Uterine smooth muscle cell (primary cell): ENCODE measurements at places on chromosomes 12 and 14. TPM values are rescaled to one million over a fixed set of nuclear protein-coding genes. Genes with fewer than 3 reads are reported as not detected.

The HSPB8 gene
- total RNA-seq: 17.8 and 18.9 TPM in 2 replicates

The HSP90B1 gene
- total RNA-seq: 1,062 and 1,767 TPM in 2 replicates

The KRT75 gene
- not detected in 2 replicates for total RNA-seq

The DNAH10 gene
- 0.33 and 0.62 TPM in 2 replicates for total RNA-seq

The ADAMTS20 gene
- total RNA-seq: not detected in 2 replicates

The CYP27B1 gene
- total RNA-seq: under 0.01 and 0.55 TPM in 2 replicates

The LALBA gene
- total RNA-seq: not detected in 2 replicates

The RNU4-1 gene
- total RNA-seq: under 0.01 and 1,458 TPM in 2 replicates

The GLI1 gene
- total RNA-seq: 2.4 and 3.1 TPM in 2 replicates

The DACT1 gene
- total RNA-seq: 7.9 and 27.4 TPM in 2 replicates

The SERPINA6 gene
- total RNA-seq: not detected in 2 replicates

The CNTN1 gene
- 16.2 and 30.8 TPM in 2 replicates for total RNA-seq

The MDGA2 gene
- total RNA-seq: 0.11 TPM in 1 of 2 replicates, not detected in the other

The USP44 gene
- total RNA-seq: 3.4 and 3.7 TPM in 2 replicates

The OVCH1 gene
- under 0.01 TPM in 1 of 2 replicates, not detected in the other for total RNA-seq

The YARS2 gene
- 39.1 and 40.0 TPM in 2 replicates for total RNA-seq
